CD4-positive, alpha-beta T cell (primary cell): ENCODE measurements at places on chromosomes 11 and 22. TPM values are rescaled to one million over a fixed set of nuclear protein-coding genes. Genes with fewer than 3 reads are reported as not detected.

Gene HYOU1
- 81.4 TPM for total RNA-seq

Gene DDX17
- 454 TPM for total RNA-seq

Gene APOA4
- total RNA-seq, result not detected

Gene ART5
- not detected for total RNA-seq

Gene TNNT3
- total RNA-seq, result 19.1 TPM
